Glutamatergic neuron (in vitro differentiated cells): ENCODE measurements at places on chromosomes 13 and 19. TPM values are rescaled to one million over a fixed set of nuclear protein-coding genes. Genes with fewer than 3 reads are reported as not detected.

DNA sequence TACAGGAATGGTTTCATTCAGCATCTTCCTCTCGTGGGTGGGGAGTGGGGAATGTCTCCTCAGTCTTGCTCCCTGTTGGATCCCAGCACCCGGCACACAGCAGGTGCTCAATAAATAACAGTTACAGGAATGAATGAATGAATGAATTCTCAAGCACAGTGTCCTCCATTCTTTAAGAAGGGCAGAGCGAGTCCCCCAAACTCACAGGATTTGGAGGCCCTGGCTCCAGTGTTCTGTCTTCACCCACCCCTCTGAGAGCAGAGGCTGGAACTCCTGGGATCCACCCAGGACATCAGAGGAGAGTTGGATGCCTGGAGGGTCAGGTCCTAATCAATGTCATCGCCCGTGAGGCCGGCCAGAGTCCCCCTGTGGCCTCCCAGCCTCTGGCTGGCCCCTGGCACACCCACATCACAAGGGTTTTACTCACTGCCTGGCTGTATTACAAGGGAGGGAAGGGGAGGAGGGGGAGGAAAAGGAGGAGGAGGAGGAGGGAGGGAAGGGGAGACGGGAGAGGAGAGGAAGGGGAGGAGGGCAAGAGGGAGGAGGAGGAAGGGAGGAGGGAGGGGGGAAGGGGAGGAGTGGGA lies 8.7 kb upstream of the CREB3L3 start:
- no peak overlapping the region for H3K27ac ChIP-seq
- peaks cover 3% of the 10 kb centered on the region for H3K27me3 ChIP-seq
- no peaks in the 10 kb centered on the region for H3K4me1 ChIP-seq
- DNase-seq: no peak
- H3K36me3 ChIP-seq: no peaks in the 10 kb centered on the region

- DNase-seq: no peak
- peak overlapping the region; percentile 28 for H3K27ac ChIP-seq
- peaks cover 3% of the 10 kb centered on the region for H3K27me3 ChIP-seq
Measured at GRCh38 chr19:18761531-18762110, 29.5 kb downstream of the COMP start.

Gene SYNGR4
- not detected for total RNA-seq

DNA sequence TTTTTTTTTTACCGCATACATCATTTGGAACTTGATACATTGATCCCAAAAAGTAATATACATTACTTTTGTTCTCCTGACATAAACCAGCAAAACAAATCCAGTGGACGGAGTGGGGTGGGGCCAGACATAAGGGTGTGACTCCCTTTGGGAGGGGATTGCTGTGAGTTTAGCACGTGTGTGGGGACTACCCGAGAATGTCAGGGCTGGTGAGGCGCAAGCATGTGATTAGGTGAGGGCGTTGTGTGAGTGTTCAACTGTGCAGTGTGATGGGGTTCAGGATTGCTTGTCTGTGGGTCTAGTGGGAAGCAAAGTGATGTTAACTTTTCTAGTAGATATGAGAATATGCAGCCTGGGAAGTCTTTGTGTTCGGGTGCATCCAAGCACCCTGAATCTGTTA lies 468.0 kb downstream of the TSHZ3 start:
- no peak overlapping the region for H3K27ac ChIP-seq
- no peak overlapping the region for H3K4me3 ChIP-seq
- H3K36me3 ChIP-seq: no peaks in the 10 kb centered on the region

DNA sequence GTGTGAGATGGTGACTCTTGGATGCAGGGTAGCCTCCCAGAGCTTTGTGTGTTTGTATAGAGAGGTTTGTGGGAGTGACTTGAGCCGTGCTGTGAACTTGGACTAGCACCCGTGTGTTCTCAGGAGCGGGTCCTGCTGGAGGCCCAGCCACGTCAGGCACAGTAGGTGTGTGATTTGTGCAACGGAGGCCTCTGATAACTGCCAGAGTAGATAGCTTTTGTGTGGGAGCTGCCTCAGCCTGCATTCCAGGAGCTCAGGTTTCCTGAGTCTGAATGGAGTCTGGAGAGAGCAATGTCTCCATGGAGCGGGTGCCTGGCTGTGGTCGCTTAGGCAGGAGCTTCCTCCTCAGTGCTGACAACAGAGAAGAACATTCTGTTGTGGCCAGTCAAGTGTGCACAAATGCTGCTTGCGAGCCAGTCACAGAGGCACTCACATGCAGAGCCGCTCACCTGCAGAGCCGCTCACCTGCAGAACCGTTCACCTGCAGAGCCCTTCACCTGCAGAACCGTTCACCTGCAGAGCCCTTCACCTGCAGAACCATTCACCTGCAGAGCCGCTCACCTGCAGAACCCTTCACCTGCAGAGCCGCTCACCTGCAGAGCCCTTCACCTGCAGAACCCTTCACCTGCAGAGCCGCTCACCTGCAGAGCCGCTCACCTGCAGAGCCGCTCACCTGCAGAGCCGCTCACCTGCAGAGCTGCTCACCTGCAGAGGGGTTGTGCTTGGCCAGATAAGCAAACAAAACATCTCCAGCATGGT lies 32.6 kb downstream of the TFDP1 start:
- peaks cover 2% of the 10 kb centered on the region for H3K27me3 ChIP-seq
- no peak overlapping the region for H3K4me3 ChIP-seq
- H3K36me3 ChIP-seq: peaks cover 3% of the 10 kb centered on the region

DNA sequence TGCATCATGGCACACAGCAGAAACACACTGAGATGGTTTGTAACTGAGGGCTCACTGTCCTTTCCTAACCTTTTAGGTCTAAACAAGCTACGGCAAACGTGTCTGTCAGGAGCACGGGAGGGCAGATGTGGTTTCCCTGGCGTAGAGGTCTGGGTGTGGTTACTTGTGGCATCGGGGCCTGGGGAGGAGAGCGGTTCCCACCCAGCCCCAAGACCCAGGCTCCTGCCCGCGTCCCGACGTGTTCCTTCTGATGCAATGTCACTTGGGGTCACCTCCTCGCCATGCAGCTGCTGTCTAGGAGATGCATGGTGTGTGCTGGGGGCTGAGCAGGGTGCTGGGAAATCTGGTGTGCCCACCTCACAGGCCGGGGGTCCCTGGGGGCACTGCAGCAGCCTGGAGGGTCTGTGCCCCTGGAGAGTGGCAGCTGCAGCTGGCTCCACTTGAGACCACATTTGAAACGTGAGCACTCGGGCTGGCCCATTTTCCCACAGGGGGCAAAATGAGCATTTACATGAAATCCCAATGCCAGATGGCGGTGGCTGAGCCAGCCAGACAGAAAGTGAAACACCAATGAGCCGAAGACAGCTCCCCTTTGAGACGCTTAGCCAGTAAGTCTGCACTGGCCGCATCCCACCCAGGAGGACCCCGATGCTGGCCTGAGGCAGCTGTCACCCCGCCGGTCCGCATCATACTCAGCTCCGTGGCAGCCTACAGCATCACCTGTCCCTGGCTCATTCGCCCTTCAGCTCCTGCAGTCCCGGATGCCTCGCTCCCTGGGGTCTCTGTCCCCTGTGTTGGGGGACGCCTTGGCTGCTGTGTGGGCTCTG lies 22.3 kb upstream of the MYDGF start:
- H3K27ac ChIP-seq: peak overlapping the region; percentile 82
- peak overlapping the region; percentile 65 for H3K4me3 ChIP-seq
- DNase-seq: peak; percentile 76
- peaks cover 9% of the 10 kb centered on the region for H3K36me3 ChIP-seq
- peaks cover 22% of the 10 kb centered on the region for H3K4me1 ChIP-seq

Gene ATP8B3
- 2.5 TPM for total RNA-seq
